Esophagus muscularis mucosa (tissue), 4 donors: ENCODE measurements at places on chromosomes 3 and 15. TPM values are rescaled to one million over a fixed set of nuclear protein-coding genes. Genes with fewer than 3 reads are reported as not detected.

CERS3 gene
- total RNA-seq = not detected

NTRK3 gene
- 6.3 TPM for total RNA-seq

COL6A5 gene
- not detected for total RNA-seq

CYP8B1 gene
- total RNA-seq = not detected

CHD2 gene
- total RNA-seq = 63.4 TPM

CPNE4 gene
- total RNA-seq = not detected

CEP19 gene
- 1.5 TPM for total RNA-seq

FETUB gene
- total RNA-seq = not detected

PGBD4 gene
- 1.2 TPM for total RNA-seq

ADGRG7 gene
- not detected for total RNA-seq

SPINK8 gene
- not detected for total RNA-seq

TIMP4 gene
- 34.3 TPM for total RNA-seq

STX19 gene
- not detected for total RNA-seq

CKMT1A gene
- total RNA-seq = not detected

BOC gene
- total RNA-seq = 91.0 TPM

PPP4R2 gene
- total RNA-seq = 29.3 TPM

CHRD gene
- 16.1 TPM for total RNA-seq

CFAP100 gene
- total RNA-seq = not detected
